Activated naive CD4-positive, alpha-beta T cell treated with anti-CD3 and anti-CD28 coated beads, Interleukin-2, amount 10 ng/mL, durations not matched to agents 5 hours and 36 hours (primary cell): ENCODE measurements at places on chromosomes 3 and 15. TPM values are rescaled to one million over a fixed set of nuclear protein-coding genes. Genes with fewer than 3 reads are reported as not detected.

SAXO2 gene
- not detected for total RNA-seq

PYGO1 gene
- not detected for total RNA-seq

UBAP1L gene
- 4.9 TPM for total RNA-seq

CCR3 gene
- total RNA-seq: 0.19 TPM

GOLGA6B gene
- not detected for total RNA-seq

LRRC34 gene
- total RNA-seq: 5.2 TPM

OR5K2 gene
- not detected for total RNA-seq

SUSD5 gene
- not detected for total RNA-seq

C3orf49 gene
- not detected for total RNA-seq
